ENCODE measurements at places on chromosomes 1 and 21.

- peak; percentile 9 for DNase-seq
Measured at GRCh38 chr21:45590726-45591618, 48.7 kb upstream of the SLC19A1 start.

DNA sequence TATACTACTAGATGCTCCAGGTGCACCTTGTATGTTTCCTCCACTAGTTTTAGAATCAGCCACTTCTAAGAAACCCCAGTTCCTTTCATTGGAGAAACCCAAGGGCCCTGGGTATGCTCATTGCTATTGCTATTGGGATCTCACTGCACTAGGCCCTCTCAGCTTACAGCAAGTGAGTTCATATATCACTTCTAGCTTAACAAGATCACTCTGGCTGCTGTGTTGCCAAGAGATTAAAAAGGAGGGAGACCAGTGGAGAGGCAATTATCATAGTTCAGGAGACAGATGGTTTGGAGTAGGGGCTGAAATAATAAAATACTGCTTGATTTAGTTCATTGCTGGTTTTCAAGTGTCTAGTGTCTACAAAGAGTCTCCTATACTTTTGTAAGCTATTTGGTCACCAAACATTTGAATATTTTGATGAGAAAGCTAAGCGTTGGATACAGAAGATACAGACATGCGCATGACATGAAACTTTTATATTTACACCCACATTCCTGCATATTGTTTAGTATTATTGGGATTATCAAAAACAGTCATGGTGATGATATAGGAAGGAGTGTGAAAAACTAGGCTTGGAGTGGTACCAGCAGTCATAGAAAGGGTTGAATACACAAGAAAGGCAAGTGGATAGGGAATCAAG, 671.9 kb downstream of the ADGRL2 start:
- DNase-seq: no peak

DNA sequence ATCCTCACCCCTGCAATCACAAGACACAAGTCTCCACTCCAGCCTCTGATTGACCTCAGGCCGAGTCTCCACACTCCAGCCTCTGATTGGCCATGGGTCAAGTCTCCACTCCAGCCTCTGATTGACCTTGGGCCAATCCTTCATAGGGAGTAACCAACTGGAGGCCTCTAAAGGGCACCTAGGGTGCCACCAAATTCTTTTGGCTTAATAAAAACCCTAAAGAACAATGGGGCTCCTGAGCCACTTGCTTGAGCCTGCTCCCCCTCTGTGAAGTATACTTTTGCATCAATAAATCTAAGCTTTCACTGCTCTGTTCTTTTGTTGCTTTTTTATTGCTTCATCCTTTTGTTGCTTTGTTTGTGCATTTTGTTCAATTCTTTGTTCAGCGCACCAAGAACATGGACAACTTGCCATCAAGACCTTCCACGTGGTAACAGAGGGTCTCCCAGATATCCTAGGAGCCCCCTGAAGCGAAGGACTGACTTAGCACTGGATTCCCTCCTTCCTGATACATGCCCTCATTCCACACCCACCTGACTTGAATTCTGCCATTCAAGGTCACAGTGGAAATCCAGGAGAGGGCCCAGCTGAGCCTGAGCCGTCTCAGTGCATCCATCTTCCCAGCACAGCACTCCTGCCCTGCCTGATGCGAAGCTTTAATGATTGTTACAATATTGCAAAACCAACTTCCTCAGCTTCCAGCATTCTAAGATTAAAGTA, 152.9 kb downstream of the NPHP4 start:
- DNase-seq: no peak

DNA sequence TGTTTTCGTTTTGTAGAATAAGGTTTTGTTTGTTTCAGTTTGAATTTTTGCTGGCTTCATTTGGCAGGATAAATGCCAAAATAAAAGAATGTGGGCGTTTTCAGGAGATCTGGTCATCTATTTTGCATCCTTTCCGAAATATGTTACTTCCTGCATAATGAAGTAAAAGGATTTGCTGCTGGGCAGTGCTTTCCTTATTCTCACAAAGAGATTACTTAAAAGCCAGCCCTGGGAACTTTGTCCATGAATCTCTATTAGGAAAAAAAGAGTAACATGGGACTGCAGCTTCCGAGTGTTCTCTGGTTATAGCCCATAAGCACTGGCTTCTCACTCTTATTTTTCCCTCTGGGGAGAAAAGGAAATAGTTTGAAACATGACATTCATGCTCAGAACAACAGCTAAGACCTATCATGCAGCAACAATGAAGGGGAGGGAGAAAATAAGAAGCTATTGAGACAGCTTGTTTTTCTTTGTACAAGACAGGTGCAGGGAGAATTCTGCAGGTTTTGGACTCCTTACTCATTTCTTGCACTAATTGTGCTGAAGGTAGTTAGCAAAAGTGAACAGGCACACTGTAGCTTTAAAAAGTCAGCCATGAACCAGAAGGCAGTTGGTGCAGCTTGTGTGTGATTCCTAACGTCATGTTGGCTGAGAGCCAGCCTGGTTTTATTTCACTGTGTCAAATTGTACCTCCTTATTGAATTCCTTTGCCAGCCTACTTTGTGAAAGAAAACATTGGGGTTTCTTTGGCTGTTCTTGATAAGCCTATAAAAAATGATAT, at the start of gene SAMD13:
Gene SAMD13, plus strand, starts transcription at position 705 of the 781 bp plus-strand sequence. CDS start 1,527 bp downstream, outside the sequence.
- peak; percentile 65 for DNase-seq

Measured in EL (cell line).